ENCODE measurements at places on chromosomes 13 and 19.

GRCh38 chr19:30670011-30670329 lies 297.8 kb downstream of the ZNF536 start:
- DNase-seq = no peak

DNA sequence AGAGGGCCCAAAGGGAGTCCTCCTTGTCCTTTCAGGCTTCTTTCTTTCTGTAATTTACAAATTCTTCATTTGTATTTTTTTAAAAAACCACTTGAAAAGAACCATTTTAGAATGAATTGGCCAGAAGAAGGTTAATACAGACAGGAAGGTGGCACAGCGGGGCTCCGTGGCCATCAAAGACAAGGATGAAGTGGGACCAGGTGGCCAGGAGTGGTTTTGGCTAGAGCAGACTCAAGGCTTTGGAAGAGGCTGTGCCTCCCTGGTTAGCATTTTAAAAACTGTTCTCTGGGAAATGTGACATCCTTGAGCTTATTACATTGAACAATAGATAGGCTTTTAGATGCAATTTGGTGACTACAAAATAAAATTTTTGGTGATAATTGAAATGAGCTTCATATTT lies 48.4 kb downstream of the ATP8A2 start:
- no peak for DNase-seq

- no peak for DNase-seq
Observed at GRCh38 chr19:55811340-55811739, 20.5 kb downstream of the NLRP11 start.

DNA sequence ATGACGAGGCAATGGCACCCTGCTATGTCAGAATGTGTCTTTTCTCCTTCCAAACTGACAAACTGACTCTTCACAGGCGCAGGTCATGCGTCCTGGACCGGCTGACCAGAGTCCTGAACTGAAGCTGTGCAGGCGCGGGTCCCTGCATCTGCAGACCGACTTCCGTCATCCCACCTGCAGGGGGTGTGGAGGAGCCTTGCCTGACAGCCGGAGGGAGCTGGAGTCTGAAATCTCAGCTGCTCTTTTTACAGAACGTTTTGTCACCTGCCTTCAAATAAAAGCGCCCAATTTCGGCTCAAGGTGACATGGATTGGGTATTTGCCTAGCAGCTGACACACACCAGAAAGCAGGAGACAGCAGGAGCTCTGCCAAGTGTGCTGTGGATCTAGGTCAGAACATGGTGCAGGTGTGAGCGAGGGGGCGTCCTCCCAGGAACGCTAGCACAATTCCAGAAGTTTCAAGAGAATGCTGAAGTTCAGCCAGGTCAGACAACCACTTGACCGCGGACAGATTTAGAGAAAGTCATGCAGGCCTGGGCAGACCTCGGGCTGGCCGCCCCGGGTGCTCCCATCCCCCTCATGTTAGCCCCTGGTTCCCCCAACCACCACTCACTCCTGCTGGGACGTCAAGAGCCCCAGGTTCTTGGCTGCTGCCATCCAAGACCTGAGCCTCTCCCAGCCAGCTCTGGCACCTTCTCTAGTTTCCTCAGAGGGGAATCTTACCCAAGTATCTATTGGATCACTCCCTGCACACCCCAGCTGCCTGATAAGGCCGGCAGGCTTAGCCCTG lies 32.8 kb downstream of the ELL start:
- DNase-seq = no peak

DNA sequence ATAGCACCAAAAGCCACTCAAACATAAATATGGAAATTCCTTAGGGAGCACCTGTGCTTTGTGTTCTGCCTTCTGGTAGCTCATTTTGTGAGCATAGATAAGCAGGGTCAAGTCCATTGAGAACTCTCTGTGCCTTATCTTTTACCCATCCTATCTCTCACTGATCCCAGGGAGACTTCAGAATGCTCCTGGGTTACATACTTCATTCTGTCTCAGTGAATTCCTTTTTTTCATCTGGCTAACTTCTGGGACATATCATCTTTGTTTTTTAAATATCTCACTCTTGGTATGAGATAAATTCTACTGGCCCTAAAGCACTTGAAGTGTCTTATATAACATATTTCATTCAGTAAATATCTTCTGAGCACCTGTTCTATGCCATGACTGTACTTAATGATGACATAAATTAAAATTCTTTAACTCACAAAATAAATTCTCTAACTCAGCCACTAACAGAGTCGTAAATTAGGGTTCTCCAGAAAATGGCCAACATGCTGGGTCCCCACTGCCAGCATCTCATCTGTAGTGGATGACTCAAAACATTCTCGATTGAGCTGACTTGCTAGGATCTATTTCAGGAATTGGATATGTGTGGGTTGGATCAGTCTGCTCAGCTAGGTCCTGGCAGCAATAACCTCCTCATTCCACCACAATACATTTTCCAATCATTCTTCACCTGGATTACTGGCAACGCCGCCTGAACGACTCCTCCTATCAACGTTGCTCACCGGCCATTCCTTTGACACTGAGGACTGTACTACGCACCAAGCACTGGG lies 170.2 kb downstream of the FOXO1 start:
- no peak for DNase-seq

DNA sequence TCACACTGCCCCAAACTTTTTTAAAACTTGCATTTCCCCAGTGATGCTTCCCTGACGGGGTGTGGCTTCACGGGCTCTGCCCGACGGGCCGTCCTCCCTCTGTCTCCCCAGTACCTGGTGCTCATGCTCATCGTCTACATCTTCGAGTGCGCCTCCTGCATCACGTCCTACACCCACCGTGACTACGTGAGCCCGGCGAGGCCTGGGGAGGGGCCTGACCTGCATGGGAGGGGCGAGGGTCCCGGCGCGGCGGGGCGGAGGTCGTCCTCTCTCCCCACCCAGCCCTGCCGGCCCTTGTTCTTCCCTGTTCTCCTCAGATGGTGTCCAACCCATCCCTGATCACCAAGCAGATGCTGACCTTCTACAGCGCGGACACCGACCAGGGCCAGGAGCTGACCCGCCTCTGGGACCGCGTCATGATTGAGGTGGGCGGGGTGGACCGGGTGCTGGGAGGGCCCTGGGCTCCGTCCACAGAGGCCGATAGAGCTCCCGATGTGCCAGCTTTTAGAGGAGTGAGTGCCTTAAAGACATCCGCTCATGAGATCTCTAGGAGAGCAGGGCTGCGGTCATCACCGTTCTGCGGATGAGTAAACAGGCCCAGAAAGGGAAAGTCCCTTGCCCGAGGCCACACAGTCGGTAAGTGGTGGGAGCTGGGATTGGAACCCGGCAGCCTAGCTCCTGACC lies 6.9 kb downstream of the UPK1A start:
- DNase-seq = no peak

- DNase-seq = no peak
Observed at GRCh38 chr13:111183959-111184358, 68.8 kb downstream of the ARHGEF7 start.

DNA sequence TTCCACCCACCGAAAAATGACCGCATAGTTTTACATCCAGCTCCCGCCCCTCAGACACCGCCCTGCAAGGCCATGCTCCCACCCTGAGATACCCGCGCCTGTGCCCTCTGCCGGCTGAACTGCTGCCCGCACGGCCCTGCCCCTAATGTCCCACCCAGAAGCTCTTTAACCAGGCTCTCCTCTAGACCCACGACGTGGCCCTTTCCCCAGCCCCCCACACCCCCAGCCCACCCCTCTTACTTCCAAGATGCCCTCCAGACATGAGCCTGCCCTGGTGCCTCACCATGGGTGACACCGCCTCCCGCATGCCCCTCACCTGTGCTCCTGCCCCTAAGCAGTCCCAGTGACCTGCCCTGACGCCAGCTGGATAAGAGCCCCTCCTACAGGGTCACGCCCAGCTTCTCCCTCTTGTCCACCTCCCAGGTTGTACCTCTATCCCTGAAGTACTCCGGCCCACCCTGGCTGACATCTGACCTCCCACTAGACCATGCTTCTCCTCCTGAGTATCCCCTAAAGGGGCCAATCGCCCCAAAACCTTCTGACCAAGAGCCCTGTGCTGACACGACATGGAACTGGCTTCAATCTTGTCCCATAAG lies 51.2 kb downstream of the COLGALT1 start:
- DNase-seq = peak; percentile 36

DNA sequence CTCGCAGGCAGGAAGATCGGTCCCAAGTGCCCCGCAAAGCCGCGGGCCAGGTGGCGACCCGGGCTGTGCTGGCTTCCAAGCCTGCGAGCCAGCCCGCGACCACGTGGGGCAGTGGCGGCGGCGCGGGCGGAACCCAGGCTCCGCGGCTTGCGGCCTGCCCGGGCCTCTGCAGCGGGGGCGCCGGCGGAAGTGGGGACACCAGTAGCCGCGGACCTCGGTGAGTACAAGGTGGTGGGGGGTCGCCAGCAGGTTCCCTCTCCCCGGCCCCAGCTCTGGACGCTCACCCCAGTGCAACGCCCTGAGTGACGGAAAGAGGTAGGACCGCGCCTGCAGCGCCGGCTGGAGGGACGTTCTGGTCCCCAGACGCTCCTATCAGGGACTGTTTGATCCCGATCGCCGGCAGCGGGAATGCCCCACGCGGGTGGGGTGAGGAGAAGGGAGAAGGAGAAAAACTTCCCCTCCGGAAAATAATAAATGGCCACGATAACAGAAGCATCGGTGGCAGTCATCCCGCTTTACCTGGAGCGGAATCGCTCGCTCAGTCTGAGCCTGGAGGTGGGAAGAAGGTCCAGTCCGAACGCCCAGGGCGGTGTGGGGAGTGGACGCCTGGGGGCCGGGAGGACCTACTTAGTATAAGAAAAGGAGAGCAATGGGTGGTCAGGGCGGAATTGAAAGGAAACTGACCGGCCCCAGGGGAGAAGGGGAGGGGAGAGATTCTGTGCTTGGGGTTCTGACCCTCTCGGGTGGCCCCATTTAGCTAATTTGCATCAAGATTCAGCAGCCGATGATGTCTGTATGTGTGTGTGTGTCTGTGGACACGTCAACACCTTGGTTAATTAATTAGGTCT lies at the start of gene GEMIN7:
Gene GEMIN7 (plus strand): TSS at position 198 of the 848 bp plus-strand sequence. CDS start 10,855 bp downstream, outside the sequence.
- peak; percentile 27 for DNase-seq

- DNase-seq = no peak
Observed at GRCh38 chr13:113369881-113370280, 6.0 kb upstream of the GRTP1 start.
